ENCODE measurements at places on chromosomes 5 and 9.

DNA sequence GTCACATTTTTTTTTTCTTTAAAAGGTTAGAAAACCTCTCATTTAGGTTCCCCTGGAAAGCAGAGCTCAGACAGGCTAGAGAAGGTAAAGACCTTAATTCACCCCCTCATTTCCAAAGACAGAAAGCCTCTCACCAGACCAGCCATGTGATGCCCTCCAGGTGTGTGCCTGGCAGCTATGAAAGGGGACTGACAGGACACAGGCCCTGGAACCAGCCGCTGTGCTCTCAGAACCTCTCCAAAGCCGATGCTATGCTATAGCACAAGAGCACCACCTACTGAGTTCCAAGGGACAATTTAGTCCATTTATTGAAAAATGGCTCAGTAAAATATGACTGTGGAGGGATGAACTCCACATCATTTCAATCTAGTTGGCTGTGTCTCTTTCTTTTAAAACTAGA is 48.8 kb downstream of the FANCC start:
- DNase-seq = peak; percentile 65

DNA sequence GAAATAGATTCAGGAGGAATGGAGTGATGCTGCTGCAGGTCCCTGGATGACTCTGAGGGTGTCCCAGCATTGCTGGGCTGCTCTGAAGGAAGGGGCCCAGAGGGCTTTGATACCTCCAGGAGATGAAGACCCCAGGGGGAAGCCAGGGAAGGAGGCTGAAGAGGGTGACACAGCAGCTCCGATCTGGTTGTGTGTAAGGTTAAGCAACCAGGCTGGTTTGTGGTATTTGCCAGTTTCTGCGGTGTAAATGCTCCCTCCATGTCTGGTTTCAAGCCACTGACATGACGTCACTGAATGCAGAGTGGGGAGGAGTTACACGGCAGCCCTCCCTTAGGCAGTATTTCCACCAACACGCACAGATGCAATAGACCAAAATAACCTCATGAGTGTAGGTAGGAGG is 40.0 kb upstream of the ORM1 start:
- DNase-seq = peak; percentile 75

DNA sequence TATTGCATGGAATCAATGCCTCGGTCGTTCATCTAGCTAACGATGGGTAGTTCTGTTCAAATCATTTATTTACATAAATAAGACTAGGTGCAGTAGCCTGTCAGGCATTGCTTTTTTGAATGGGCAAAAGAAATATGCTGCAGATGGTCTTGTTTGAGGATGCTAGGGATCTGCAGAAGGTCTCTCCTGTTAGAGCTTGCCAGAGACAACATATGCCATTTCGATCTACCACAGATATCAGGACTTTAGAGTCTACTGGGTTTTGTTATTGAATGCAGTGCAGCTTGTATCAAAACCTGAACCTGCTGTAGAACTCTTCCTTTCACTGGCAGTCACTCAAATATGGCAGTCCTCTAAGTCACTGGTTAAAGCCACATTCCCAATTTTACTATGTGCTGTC is 381.1 kb upstream of the CDH10 start:
- DNase-seq = no peak

DNA sequence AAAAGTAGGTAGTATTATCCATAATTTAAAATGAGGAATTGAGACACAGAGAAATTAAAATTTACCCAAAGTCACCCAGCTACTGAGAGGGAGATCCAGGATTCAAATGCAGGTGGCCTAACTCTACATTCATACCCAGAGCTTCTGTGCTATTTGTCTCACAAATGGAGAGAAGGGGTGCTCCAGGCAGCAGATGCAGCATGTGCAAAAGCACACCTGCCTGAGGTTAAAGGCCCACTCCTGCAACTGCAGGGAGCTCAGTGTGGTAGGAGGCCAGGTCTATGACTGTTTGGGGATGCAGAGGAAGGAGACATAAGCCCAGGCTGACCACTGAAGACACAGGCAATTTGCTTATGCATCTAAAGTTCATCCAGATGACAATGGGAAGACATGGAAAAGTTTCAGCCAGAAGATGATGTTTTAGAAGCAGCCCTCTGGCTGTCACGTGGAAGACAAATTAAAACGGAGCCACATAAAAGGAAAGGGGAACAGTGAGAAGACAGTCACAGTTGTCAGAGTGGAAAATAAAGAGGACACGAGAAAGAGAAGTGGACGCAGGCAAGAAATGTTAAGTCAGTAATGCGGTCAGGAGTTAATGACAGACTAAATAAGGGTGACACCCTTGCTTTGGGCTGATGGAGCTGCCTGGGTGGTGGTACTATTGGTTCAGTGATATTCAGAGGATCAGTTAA is 214.7 kb downstream of the EBF1 start:
- no peak for DNase-seq

DNA sequence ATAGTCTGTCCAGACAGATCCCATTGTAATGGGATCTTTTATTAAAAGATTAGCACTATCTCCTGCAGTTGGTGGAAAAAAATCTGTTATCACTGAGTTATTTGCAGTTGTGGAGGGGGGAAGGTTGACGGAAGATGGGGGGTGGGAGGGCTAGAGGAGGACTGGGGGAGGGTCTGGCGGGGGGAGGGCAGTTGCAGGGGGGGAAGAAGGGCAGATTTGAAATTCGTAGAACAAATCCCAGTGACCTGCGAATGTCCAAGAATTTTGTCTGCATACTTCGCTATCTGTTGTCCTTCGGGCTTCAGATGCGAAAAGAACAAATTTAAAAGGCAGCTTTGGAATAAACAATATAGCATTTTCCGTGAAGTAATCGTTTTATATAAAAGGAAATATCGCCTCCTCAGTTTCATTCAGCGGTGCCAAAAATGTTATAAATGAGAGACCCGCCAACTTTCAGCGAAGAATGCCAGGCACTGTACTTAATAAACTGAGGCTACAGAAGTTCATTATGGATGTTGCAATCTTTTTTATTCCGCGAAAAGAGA is 1.3 kb upstream of the FST start:
- DNase-seq = no peak

DNA sequence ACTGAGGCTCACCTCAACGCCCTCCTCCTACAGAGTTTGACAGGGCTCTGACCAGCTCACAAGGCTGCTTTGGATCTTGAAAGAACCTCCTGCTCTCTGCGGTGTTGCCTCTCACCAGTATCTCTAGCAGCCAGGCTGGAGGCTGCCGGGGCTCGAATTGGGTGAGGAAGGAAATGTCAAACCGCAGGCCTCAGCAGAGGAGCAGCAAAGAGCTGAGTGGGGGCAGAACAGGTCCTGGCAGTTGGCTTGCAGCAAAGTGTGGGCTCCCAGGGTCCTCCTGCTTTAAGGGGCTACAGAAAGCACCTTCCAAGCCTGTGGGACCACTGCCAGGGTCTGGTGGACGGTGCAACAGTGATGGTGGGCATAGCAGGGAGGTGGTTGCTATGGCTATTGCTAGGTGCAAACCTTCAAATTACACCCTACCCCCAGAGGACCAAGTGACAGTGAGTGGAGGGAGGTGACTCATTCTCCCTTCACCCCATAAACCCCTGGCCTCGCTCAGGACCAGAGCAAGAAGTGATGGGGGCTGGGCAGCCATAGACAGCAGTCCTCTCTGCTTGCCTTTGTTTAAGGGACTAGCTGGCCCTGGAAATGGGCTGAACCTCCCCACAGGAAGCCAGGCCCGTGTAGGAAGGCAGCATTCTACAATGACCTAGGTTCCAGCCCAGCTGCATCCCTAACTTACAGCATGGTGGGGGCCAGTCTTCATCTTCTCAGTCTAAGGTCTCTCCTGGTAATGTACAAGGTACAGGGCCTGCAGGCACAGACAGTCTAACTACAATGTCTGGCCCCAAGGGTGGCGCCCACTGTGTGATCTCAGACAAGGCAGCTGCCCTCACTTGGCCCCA is 18.7 kb downstream of the LCP2 start:
- DNase-seq = peak; percentile 10

GRCh38 chr9:2270565-2270964 is 255.4 kb downstream of the SMARCA2 start:
- DNase-seq = no peak

GRCh38 chr5:101561018-101561417 is 657.9 kb upstream of the ST8SIA4 start:
- DNase-seq = no peak

- peak; percentile 95 for DNase-seq
Measured at GRCh38 chr5:75640395-75640794, 29.1 kb downstream of the ANKDD1B start.

GRCh38 chr9:116671605-116672004 is 15.5 kb upstream of the TRIM32 start:
- DNase-seq = no peak

GRCh38 chr5:159061834-159062474 is 37.8 kb downstream of the EBF1 start:
- DNase-seq = peak; percentile 49

- peak; percentile 51 for DNase-seq
Measured at GRCh38 chr5:153147891-153148623, 342.4 kb upstream of the GRIA1 start.

GRCh38 chr5:95913663-95914062 is 48.0 kb downstream of the ELL2 start:
- DNase-seq = no peak

DNA sequence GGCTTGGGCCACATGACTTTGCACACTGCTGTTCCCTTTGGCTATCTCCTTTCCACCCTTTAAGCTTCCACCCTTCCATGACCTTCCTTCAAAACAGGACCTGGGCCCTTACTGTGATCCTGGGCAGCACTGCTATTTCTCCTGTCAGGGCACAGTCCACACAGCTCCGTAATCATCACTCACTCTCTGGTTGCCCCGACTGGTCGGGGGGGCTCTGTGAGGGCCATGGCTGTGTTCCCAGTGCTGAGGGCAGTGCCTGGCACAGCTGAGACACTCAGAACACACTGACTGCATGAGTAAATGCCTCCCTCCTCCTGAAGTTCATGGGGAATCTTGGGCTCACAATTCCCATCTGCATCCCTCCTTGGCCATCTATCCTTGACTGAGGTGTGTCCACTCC is 12.2 kb downstream of the TRAF1 start:
- DNase-seq = no peak

DNA sequence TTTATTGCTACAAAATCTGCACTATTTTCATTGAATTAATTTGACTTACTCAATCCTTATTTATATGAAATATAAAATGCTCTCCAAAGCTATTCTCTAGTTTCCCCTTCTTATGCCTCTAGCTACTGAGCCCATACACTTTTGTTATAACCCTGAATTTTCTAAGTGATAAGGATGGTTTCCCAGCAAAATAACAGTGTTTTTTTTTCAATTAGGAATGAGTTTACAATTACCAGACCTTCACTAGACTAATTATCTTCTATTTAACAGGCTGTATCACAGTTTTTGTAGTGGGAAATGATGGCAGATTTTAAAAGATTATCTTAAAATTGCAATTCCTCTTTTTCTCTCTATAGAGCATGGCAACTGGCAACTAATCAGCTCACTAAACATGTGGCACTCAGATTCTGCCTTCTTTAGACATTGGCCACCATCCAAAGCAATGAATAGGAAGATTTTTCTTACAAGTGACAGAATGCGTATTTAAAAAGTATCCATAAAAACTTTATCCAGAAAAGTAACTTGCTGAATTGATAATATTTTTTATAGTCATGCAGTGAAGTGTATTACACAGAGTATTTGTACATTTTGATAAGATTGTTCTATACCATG is 585.7 kb upstream of the ZNF608 start:
- DNase-seq = no peak

- peak; percentile 13 for DNase-seq
Measured at GRCh38 chr5:108432024-108432423, 50.1 kb upstream of the FBXL17 start.

DNA sequence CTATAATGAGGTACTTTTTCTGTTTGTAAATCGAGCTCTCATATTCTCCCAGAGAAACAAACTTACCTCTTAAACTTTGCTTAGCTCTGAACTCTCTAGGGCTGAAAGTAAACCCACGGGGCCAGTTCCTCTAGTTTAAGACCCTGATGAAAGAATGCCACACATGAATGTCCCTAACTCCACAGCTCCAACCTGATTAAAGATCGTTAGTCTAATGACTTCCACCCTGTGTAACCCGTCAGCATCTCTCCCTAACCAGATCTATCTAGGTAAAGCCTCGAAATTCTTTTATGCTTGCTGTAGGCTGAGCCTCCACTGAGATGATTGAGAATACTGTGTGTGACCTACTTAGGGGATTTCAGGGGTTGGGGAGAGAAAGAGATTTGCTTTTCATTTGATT is 27.0 kb downstream of the ADRA1B start:
- DNase-seq = no peak

DNA sequence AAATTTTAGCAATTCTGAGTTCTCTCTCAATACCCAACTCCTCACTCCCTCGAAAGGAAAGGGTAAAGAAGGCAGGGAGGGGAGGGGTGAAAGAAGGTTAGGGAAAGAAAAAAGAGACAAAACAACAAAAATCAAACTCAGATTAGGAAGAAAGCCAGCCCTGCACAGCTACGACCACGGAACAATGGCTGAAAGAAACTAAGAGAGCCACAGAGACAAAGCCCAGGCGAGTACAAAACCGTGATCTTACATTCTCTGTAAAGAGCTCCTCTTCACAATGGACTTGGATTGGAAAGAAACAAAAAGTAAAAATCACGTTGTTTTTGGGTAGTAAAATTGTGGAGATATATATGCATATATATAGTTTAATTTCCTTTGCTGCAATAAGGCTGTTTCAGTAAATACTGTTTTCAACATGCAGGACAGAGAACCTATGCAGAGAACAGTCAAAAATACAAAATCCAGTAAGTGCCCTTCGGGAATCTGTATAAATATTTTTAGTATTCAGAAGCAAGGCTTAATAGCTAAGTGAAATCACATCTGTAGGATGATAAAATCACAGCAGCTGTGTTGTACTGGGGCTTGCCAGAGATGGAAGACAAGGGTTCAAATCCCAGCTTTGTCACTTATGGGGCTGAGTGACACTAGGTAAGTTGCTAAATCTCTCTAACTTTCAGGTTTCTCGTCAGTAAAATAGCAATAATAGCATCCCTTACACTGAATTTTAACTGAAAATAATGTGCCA is 16.9 kb downstream of the PSMB7 start:
- no peak for DNase-seq

- peak; percentile 58 for DNase-seq
Measured at GRCh38 chr5:76638479-76638878, 15.3 kb upstream of the F2RL2 start.
